NCI-H2227 treated with DMSO at 0.1 percent for 48 hours (cell line): ENCODE measurements at places on chromosomes 11 and 22.

GRCh38 chr22:32127904-32128303 is 31.2 kb downstream of the C22orf42 start:
- no peak for DNase-seq

DNA sequence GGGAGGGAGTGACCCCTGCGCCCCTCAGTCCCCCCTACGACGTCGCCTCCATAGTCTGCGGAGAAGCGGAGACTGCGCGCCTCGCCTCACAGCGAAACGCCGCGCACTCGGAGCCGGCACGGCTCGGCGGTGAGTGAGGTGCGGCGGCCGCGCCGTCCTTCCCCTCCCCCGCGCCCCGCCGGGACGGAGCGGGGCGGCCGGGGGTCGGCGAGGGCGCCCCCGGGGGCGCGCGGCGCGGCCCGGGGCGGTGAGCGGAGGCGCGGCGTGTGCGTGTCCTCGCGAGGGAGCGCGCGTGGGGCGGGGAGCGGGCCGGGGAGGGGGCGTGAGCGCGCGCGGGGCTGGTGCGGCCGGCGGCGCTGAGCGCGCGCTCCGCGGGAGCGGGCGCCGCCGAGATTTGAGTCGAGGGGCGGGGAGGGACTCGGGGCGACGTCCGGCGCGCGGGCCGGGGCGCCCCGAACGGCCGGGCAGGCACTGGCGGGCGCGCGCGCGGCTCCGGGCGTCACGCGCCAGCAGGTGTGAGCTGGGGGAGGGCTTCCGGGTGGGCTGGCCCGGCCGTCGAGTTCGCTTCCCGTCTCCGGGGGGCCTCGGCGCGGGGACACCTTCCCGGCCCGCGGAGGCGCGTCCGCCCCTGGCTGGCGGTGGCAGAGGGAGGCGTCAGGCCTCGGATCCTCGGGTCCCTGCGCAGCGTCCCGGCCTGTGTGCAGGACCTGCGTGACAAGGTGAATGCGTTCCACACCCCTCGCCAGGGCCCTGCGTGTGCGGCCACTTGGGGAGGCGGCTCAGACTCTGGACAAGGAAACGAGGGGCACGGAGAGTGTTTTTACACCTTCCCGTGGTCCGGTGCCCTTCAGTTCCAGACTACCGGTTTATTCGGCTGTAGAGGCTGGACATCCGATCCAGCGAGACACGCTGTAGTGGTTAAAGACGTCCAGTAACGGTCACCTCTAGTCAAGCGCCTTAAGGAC is 50.4 kb downstream of the FAM83F start:
- no peak for DNase-seq

GRCh38 chr11:69891421-69892236 is 72.4 kb upstream of the FGF3 start:
- no peak for DNase-seq

- DNase-seq: no peak
These were observed 9.0 kb downstream of the MCAM start for GRCh38 chr11:119307974-119308373.

- DNase-seq: no peak
These were observed 10.8 kb downstream of the TTLL12 start for GRCh38 chr22:43176090-43176489.
